ENCODE measurements at places on chromosomes 11 and 22.

- no peak for DNase-seq
These were observed 179.2 kb upstream of the ZC3H12C start for GRCh38 chr11:109914038-109914437.

DNA sequence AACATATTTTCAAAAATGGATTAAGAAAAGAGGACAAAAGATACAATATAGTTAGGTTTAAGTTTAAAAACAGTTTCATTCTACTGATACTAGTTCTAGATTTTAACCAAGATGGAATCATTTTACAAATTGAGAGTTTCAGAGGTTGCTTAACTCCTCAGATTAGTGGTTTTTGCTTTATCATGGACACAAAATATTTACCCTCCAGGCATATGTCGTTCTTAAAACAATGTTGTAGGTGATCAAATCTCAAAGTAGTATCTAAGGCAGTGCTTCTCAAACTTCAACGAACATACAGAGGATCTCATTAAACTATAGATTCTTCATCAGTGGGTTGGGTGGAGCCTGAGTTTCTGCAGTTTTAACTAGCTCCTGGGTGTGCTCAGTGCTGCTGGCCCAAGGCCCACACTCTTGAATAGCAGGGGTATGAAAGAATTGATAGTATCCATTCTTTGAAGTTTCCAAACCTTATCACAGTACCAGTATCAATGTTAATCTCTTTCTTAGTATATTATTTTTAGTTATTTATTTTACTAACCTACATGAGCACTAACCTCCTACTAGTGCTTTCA, 48.0 kb downstream of the YAP1 start:
- DNase-seq, result no peak

DNA sequence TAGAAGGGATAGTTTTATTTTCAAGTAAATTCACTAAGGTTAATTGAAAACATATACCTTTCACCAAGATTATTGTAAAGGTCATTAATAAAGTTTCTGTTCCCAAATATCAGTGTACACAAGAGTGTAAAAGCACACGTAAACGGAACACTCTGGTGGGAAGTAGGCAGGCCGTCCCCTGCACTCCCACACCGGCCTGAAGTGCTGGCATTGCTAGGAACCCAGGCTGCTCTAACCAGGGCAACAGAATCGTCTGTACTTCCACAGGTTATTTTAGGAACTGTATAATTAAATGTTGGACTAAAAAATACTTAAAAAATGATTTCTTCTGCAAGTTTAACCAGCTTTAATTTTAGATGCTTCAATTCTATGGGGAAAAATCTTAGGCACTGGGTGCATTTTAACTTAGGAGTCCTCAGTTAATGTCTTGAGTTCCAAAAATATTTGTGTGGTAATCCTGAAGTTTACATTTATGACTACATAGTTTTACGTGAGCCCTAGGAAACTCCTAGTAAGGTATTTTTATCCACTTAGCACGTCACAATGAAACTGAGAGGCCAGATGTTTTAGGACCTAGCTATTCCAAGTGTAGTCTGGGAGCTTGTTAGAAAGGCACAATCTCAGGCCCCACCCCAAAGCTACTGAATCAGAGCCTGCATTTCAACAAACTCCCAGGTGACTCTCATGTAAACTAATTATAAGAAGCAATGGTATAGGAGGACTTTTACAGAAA, 31.2 kb downstream of the KMT5B start:
- DNase-seq, result no peak

DNA sequence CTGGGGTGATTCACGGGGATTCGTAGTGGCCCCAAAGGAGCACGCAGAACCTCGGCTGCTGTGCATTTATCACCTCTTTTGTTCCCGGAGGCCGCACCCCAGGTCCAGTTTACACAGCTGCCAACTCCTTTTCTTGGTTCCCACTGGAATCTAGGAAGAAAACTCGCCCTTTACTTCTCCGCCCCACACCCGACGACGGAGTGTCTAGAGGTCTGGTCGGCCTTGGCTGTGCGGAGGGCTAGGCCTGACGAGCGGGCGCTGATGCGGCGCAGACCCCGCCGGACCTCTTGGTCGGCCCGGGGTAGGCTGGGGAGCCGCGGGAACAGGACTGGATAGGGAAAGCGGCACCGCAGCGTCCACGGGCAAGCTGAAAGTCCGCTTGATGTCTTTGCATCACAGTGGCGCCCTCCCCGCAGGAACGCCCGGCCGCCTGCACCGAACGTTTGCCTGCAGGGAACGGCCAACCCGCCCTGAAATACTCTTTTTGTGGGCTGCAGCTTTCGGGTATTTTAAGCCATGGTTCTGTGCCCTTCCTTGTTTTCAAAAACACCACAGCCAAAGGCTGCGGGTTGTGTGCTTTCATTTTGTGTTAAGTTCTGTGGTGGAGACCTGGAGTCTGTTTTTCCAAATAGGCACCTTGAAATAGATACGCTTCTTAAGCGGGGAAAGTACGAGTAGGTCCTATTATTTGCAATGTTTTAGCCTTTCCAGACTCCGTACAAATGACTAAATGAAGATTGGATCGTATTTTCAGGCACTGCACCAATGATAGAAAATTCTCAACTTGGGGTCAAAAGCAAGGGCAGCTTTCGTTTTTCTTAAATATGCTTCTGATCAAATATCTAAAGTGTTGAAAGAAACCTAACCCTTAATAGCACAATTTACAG, 829 bp upstream of the ZBED5 start:
- peak; percentile 18 for DNase-seq

- no peak for DNase-seq
These were observed 8.6 kb upstream of the PPM1F start for GRCh38 chr22:21961127-21961867.

DNA sequence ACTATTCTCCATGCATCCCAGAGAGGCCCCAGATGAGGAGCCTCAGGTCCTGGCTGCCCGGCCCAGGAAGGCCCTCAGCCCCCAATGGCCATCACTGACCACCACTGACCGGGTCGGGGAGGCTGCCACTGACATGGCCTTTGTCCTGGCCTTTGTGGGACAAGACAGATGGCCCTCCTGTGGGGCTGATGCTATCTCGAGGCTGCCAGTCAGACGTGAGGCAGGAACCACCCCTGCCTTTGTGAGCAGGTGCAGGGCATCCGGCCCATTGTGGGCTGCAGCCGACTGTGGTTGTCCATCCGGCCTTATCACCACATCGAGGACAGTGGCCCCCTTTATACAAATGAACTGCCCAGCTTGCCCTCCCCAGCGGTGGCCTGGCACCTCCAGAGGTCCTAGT, 5.5 kb downstream of the GP1BB start:
- no peak for DNase-seq

- DNase-seq, result no peak
These were observed 227.0 kb downstream of the ADAMTS15 start for GRCh38 chr11:130675371-130675821.

DNA sequence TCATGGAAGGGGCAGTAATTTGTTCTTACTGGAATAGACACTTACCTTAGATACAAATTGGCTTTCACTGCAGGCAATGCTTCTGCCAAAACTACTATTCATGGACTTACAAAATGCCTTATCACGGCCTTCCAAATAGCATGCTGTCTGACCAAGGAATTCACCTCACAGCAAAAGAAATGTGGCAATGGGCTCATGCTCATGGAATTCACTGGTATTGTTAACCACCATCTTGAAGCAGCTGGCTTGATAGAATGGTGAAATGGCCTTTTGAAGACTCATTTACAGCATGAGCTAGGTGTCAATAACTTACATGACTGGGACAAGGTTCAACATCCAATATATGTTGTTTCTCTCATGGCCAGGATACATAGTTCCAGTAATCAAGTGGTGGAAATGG, 21.9 kb downstream of the OR5B21 start:
- DNase-seq, result no peak

DNA sequence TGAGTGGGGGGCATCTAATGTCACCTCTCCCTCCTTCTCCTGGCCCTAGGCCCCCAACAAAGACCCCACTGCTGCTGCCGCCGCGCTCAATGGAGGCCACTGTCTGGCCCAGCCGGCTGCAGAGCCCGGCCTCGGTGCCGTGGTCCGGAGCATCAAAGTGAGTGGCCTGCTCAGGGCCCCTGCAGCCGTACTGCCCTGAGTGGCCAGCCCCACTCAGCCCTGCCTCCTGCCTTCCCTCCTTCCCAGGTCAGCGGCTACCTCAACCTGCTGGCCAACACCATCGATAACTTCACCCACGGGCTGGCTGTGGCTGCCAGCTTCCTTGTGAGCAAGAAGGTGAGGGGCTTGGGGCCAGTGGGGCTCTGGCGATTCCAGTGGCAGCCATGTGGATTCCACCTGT, 5.0 kb downstream of the SLC39A13 start:
- DNase-seq, result no peak

Data from stimulated activated CD4-positive, alpha-beta T cell treated with anti-CD3 and anti-CD28 coated beads, Interleukin-1b, Interleukin-23, amount 100 ng/mL, for 24 hours (primary cell).